ENCODE measurements at places on chromosomes 11 and 22.

GRCh38 chr11:110497231-110497978, 67.7 kb downstream of the FDX1 start:
- DNase-seq: no peak

DNA sequence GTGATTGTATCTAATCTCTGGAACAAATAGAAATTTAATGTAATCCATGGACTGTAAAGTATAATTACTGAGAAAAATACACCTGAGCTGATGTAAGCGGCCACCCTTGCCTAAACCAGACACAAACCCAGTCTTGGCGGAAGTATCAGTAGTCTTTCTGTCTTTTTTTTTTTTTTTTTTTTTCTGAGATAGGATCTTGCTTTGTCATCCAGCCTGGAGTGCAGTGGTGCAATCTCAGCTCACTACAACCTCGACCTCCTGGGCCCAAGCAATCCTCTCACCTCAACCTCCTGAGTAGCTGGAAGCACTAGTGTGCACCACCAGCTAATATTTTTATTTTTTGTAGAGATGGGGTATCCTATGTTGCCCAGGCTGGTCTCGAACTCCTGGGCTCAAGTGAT, 5.5 kb upstream of the CXCR5 start:
- DNase-seq: no peak

- DNase-seq: no peak
Measured at GRCh38 chr22:50481440-50482106, at the start of gene ADM2. Gene ADM2, plus strand, starts transcription at chr22:50481543. Its CDS starts 305 bp downstream, at chr22:50481848.

GRCh38 chr22:20021196-20022181, 579 bp downstream of the TANGO2 start:
- no peak for DNase-seq

DNA sequence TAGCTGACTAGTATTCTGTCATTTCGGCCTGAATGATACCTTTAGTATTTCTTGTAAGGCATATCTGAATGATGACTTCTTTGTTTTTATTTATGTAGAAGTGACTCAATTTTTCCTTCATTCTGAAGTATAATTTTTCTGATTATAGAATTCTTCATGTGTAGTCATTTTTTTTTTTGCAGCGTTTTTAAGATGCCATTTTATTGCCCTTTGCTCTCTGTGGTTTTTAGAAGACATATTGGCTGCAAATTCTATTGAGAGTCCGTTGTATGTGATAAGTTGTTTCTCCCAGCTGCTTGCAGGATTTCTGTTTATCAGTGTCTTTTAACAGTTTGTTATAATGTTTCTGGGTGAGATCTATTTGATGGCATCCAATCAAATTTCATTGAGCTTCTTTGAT, 1224.8 kb downstream of the JRKL start:
- DNase-seq: peak; percentile 41

DNA sequence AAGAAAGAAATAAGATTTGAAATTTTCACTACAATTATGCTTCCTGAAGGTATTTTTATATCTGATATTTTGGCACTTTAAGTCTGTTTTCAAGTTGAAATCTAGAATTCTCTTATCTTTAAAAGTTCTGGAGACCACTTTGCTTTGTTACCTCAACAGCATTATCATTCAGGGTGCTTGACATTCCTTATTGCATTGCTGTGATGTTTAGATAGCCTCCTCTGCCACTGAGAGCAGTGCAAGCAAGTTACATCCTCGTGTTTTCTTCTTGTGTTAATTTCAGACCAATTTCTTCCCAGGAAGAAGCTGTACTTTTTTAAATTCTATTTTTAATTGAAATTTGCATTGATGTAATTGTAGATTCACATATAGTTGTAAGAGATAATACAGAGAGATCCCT, 333.9 kb upstream of the KIRREL3 start:
- no peak for DNase-seq

- DNase-seq: no peak
Measured at GRCh38 chr11:92793189-92793588, 176.3 kb upstream of the MTNR1B start.

DNA sequence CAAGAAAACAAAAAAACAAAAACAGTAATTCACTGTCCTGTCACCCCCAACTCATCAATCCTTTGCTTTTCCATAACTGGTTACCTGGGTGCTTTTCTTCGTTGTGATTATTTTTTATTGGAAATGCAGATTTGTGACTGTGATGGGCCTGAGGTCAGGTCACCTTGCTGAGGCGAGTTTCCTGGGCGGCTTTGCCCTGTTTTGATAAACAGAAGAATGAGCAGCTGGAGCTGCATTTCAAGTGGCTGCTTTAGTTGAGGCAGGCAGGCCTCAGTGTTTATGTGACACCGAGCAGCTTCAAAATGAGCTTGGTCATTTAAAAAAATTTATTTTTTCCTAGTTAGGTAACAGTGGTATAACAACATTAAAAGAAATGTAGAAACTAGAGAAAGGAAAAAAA, 22.2 kb downstream of the PTPRJ start:
- no peak for DNase-seq

DNA sequence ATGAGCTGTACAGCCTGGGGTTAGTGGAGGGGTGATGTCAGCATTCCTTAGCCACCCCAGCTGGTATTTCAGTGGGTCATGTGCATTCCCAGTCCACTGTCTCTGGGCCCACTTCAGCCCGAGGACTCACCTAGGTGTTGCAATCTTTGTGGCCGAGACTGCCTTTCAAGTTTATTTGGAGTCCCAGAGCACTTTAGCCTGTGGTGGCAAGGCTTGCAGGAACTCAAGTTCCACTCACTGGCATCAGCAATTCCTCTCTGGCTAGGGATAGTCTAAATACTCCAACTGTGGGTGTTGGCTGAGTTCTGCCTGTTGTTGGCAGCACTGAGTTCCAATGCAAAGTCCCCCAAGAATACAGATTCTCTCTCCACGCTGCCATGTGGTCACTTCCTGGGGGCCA, 191.6 kb upstream of the PGR start:
- DNase-seq: no peak

DNA sequence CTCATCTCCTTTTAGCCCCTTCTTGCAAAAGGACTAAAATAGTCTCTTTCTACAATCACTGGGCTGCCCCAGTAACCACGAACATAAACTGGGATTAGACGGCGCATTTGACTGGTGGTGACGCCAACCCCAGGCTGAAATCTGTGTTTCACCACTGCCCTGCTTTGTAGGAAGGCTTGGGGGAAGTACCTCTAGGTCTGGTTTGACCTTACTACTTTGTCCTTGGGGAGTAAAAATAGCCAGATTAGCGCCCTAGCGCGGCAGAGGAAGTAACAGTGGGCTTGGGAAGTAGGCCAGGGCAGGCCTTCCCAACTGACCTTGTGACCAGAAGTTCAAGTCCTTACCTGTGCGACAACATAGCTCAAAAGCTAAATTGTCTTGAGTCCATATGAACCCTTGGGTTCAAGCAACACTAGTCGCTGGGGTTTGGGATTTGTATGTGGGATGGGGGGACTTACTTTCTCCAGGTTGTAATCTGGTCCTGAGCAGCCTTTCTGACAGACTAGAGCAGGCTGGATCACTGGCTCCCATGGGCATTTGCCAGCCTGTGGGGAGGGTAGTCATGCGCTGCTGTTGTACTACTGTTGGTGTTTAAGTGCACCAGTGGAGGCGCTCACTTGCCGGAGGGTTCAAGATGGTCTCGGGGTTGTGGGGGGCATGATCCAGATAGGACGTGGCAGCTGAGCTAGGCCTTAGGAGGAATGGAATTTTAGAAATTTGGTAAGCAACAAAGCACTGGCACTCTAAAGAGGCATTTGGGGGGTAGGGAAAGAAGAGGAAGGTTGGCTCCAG, 953 bp upstream of the PACS1 start:
- DNase-seq: no peak

GRCh38 chr22:37182101-37182948, 5.7 kb downstream of the C1QTNF6 start:
- no peak for DNase-seq

GRCh38 chr11:32829157-32829679, 509 bp upstream of the PRRG4 start:
- DNase-seq: no peak

DNA sequence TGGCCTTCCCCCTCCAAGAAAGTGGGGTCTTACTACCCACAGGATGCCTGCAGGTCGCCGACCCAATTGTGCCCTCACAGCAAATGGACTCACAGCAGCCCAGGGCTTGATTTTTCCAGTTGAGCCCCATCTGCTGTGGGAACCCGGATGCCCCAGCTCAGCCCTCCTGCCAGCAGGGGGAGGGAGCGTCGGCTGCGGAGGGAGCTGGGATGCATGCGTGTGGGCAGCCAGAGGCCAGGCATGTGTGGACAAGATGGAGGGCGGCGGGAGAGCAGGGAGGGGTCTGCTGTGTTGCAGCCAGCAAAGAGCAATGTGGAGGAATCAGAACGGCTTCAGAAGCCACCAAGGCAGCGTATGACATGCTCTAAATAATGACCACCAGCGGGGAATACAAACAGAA, 41.0 kb upstream of the EIF3D start:
- no peak for DNase-seq

GRCh38 chr22:44328762-44329161, 16.0 kb upstream of the SHISAL1 start:
- no peak for DNase-seq

DNA sequence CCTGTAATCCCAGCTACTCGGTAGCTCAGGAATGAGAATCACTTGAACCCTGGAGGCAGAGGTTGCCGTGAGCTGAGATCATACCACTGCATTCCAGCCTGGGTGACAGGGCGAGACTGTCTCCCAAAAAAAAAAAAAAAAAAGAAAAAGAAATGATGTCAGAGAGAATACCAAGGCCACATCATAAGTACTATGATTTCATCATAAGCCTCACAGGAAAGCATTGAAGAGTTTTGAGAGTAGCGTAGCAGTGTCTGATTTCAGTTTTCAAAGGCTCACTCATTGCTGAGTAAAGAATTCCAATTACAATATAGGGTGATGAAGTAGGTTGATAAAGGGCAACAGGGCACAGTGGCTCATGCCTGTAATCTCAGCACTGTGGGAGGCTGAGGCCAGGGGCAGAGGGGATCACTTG, 88.8 kb downstream of the MRTFA start:
- no peak for DNase-seq

DNA sequence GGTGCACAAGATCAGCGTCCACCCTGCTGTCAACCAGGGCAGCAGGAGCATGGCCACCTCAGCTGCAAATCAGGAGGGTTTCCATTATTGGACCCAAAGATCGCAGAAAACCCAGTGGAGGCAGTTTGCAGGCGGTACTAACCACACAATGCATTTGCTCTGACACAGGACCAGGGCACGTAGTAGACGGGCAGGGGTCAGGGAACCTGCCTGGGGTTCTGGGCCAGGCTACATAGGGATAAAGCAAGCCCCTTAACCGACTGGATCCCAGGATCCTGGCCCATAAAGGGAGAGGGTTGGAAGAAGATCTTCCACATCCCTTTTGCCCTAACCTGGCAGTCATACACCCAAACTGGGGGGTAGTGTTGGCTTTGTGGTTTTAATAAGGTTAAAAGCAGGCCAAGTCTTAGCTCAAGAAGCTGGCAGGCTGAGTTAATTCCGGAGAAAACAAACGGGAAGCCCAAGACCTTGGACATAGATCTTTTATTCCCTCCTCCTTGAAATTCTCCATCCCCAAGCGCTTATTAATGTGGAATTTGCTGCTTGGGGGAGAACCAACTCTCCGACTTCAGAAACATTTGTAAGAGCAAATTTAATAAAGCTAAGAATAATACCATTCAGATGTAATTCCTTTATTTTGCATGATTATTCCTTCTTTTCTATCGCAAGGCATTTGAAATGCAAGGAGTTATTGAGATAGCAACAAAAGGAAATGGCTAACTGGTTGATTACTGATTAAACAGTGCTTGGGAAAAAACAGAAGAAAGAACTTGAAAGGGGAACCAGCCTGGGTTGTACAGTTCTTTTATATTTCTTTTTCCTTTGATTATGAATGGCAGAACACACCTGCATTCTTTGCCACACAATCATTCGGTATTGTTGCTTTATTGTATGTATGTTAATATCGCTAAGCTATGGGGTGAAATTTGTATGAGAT, 6.3 kb upstream of the ARHGAP8 start:
- DNase-seq: no peak

DNA sequence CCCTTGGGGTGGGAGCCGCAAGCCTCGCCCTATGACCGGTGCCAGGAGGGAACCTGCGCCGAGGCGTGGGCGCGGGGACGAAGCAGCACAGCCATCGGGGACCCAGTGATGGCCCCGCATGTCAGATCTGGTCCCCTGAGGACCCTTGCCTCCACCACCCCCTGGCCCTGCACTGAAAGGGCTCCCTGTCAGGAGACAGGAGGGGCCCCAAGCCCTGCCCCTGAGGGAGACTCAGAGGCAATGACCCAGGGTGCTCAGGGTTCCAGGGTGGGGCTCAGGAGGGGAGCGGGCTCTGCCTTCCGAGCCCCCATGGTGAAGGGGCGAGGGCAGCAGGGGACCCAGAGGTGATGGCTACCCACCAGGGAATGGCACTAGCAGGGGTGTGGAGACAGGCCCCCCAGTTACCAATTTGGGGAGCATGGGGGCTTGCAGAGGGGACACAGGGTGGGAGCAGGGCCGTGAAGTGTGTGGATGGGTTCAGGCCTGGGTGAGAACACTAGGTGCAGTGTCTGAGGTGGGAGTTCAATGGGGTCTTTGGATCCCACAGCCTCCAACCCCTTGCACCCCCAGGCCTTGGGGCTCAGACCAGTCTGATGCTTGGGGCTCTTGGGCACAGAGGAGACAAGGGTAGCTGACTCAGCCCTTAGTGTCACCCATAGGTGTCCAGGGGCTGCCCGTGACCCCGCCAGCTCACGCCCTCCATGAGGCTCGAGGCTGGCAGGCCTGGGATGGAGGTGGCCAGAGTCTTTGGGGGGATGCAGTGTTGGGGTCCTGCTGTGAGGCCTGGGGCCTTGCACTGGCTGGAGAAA, 499 bp downstream of the LRRC56 start:
- no peak for DNase-seq

DNA sequence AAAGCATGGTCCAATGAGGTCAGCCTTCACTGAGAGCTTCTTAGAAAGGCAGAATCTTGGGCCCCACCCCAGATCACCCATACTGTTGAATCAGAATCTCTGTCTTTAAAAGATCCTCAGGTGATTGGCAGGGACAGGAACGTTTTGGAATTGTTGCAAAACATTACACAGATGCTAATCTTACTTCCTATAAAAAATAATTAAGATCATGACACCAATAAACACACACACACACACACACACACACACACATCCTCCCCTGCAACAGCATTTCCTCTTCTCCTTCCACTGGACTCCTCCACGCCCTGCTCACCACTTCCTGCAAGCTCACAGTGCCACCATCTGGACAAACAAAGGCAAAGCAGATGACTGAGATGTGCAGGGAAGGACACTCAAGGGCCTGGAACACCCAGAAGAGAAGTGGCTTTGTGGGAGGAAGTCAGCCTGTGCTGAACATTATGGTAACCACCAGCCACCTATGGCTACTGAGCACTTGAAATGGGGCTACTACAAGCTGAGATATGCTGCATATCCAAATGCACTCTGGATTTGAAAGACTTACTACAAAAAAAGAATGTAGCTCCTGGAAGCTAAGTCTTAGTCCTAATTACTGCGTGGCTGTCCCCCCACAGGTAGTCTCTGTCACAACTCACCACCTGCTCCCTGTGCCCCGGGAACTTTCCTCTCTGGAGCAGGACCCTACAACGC, 65.6 kb downstream of the BTG4 start:
- peak; percentile 51 for DNase-seq

DNA sequence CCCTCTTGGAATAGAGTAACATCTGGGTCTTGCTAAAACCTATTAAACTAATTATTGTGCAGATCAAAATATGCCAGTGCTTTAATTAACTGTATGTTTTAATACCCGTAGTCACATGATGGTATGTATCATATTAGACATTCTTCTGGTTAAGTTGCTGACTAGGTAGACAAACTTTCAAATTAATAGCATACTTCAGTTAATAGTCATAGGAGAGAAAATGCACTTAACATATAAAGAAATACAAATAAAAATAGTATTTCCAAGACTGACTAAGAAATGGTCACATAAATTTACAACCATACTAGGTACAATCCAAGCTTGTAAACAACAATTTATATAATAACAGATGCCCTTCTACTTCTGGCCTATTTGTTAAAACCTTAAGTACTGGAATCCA, 7.6 kb upstream of the EXPH5 start:
- DNase-seq: no peak

Measured in HS-5 (cell line).